IPS-NIHi11 (cell line): ENCODE measurements at places on chromosomes 6 and 20.
A peak's percentile ranks its signal among the peaks of the same experiment; 100 is the strongest.

DNA sequence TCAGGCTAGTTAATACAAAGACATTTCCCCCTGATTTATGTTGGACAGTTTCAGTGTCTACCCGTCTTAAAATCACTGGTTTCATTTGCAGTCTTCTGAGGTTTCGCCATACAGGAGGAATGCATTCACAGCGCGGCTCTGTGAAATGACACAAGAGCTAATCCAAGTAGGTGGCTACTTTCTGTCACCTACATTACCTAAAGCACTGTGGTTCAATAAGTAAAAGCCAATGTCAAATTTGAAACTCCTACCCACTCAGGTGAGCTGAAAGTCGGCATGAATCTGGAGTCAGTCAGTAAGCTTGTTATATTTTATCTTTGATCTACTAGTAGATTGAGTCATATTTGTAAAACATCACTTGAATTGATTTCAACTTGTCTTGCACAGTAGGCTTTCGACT is 370.8 kb downstream of the LAMA2 start:
- DNase-seq, result no peak

GRCh38 chr6:109447878-109448555 is 7.5 kb downstream of the SMPD2 start:
- DNase-seq, result no peak

- no peak for DNase-seq
Measured at GRCh38 chr6:117906507-117906957, 532 bp upstream of the SLC35F1 start.

GRCh38 chr6:123897965-123898364 is 94.3 kb downstream of the NKAIN2 start:
- no peak for DNase-seq

- DNase-seq, result no peak
Measured at GRCh38 chr20:36613974-36614373, 8.4 kb downstream of the RAB5IF start.

- DNase-seq, result no peak
Measured at GRCh38 chr6:163339466-163339865, 75.1 kb upstream of the QKI start.

DNA sequence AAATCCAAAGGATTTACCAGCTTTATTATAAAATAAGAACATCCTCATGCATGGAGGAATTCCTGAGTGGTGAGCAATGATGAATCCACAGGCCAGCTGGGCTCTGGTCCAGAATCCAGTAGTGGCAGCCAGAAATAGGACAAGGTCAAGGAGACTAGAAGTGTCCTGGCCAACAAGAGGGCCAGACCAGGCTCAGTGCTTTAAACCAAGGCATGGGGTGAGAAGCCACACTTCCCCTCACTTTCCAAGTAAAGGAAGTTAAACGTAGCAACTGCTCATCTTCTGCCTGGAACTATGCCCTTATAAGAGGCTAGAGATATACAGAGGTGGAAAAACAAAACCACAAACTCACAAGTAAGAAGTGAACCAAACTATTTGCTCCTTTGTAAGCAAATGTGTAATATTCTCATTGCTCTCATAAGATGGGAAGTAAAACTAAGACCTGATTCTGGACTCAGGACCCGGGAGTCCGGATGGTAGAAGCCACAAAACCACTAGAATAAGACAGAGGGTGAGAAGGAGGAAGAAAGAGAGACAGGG is 253.2 kb downstream of the UST start:
- DNase-seq, result no peak

DNA sequence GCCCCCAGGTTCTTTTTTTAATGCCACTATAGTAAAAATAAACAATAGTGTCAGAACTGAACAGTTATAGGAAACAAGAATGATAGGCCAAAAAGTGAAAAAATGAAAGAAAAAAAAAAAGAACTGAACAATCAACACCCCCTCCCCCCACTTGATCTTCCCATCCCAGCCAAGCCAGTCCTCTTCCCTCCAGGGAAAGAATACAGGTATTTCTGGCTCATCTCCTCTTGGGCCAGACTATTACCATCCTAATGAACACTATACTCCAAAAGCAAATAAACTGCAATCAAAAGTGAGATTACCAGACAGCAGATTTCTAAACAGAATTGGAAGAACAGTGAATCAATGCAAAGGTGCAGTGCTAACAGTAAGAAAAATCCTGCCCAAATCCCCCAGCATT is 21.3 kb upstream of the C20orf203 start:
- DNase-seq, result no peak

DNA sequence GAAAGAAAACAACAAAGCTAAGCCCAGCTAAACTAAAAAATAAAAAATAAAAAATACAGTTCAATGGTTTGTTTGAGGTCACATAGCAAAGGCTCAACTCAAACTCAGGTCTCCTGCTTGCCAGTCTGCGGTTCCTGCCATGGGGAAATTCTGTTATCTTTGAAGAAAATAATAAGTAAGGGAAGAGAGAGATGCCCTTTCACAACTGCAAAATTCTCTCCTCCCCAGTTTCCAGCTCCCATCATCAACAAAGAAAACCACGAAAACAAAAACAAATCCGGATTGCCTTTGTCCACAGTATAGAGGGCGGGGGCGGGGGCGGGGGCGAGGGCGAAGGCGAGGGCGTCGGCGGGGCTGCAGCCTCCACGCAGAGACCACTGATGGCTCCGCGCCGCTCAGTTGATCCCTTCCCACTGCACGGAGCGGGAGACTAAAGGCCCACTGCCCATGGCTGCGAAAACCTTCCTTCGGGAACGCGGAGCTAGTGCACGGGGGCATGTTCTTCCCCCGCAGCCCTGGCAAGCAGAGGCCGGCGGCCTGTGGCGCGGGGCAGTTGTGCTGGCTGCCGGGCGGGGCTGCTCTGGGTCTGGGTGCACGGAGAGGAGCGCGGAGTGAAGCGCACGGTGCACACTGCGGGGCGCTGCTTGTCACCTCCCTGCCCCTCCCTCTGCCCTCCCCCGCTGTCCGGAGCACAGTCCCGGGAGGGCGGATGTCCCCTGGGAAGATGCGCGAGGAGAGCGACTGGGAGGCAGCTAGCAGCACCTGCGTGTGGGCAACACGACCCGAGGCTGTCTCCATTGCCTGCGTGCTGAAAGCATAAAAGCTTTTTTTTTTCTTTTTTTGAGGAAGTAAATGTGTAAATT is 54.1 kb upstream of the TPD52L1 start:
- DNase-seq, result peak; percentile 79

DNA sequence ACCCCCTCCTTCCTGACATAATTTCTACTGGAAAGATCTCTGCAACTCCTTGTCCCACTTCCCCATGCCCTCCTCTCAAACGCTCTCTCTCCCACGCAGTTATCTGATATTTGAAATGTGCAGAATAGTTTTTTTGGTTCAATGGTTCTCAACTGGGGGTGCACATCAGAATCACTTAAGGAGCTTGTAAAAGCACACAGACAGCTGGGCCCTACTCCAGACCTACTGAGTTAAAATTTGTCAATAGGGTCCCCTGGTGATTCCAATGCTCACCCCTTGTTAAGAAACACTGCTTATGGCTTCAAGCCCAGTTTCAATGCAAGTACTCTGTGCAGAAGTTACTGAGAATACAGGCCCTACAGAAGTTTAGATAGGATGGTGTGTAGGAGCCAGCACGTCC is 45.2 kb upstream of the KCNK16 start:
- no peak for DNase-seq

GRCh38 chr6:166106076-166106686 is 61.5 kb downstream of the TBXT start:
- peak; percentile 72 for DNase-seq

- DNase-seq, result no peak
Measured at GRCh38 chr6:140039364-140039763, 664.9 kb upstream of the CITED2 start.

DNA sequence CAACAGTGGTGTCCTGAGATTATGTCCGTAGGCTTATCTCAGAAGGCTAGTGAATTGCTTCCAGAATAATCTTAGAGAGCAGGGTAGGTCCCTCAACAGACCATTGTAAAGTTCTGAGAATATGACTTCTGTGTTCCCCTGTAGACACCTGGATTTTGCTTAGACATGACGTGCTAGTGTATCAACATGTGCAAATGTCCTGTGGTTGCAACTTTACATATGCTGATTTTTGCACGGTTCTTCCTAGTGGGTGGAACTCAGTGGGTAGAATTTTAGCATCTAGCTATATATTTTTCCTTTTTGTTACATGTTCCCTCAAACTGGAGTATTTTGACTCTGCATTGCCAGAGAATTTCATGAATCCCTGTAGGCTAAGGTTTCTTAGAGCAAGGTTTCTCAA is 459.2 kb downstream of the RNF144B start:
- DNase-seq, result no peak

DNA sequence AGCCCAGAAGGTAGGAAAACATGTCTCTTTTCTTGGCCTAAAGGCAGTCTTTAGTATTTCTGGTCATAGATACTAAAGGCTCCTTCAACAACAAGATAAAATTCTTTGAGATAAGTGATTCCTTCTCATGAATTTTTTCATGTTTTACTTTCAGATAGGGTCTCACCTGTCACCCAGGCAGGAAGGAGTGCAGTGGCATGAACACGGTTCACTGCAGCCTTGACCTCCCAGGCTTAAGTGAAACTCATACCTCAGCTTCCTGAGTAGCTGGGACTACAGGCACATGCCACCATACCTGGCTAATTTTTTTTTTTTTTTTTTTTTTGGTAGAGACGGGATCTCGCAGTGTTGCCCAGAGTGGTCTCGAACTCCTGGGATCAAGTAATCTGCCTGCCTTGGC is 9.1 kb downstream of the PNLDC1 start:
- no peak for DNase-seq

GRCh38 chr20:43681991-43682410 is 15.1 kb downstream of the MYBL2 start:
- no peak for DNase-seq

DNA sequence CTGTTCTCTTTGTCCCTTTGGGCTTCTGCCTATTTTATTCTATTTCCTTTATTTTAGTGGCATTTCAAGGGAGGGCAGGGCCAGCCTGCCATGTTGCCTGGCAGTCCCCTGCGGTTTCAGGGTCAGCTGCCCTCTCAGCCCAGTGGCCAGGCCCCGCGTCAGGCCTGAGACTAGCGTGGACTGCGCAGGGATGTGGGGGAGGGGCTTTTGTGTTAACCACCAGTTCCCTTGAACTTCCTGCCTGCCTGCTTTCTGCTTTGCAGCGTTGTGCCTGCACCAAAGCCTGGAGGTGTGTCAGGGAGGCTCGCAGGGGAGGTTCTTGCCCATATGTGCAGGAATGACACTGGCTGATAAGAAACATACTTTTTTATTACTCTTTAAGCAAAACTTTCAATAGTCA is 157.6 kb downstream of the SLC35B3 start:
- peak; percentile 26 for DNase-seq

DNA sequence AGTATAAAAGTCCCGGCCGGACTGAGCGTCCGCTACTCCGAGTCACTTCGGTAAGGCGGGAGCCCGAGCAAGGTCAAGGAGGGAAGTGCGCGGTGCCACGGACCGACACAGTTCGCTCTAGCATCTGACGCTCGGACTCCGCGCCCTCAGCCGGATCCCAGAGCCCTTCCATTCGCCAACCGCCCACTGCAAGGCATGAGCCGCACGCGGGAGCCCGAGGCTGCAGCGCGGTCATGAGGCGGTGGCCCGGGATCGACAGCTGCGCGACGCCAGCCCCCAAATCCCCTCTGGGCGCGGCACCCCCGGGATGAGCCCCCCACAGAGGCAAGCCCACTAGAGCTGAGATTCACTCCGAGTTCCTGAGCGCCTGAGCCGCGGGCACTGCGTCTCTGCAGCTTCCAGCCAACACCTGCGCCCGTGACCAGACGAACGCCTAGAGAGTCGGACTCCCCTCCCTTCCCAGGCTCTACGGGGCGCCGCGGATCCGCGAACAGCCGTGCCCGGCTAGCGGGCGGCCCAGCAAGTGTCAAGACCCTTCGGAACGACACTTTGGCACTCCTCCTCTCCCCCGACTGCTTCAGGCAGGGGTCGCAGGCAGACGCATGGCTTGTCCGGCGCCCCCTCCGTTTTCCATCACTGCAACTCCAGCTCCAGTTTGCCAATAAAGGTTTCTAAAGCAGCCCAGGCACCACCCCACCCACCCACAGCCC is 725 bp upstream of the ISM1 start:
- peak; percentile 65 for DNase-seq

DNA sequence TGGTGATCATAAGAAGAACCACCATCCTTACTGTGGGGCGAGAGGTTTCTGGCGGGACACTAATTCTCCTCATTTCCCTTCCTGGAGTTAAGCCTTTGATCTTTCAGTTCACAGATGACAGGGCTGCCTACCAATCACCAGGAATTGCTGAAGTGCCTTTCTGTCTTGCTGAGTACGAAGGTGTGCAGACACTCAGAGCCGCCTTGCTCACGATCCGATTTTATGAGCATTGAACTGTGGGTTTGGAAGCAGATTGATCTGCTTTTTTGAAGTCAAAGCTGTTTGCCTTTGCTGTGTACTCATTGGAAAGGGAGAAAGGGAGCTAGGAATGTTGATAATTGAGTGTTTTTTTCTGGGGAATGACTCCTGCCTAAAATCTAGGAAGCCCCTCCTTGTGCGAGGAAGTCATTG is 129.1 kb upstream of the SALL4 start:
- no peak for DNase-seq

GRCh38 chr6:32406197-32406596 is 784 bp downstream of the BTNL2 start:
- DNase-seq, result no peak

DNA sequence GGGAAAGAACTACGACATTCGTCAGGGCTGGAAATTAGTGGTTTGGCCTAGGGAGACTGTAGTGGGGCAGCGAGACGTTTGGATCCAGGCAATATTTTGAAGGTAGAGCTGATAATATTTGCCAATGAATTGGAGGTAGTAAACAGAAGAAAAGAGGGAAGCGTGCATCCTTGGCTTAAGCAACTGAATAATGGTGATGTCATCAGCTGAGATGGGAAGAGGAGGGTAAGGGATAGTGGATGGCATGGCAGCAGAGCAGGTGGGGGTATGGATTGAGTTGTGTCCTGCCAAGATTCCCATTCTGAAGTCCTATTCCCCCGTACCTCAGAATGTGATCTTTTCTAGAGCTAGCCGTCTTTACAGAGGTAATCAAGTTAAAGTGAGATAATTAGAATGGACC is 119.2 kb downstream of the PDE7B start:
- no peak for DNase-seq

DNA sequence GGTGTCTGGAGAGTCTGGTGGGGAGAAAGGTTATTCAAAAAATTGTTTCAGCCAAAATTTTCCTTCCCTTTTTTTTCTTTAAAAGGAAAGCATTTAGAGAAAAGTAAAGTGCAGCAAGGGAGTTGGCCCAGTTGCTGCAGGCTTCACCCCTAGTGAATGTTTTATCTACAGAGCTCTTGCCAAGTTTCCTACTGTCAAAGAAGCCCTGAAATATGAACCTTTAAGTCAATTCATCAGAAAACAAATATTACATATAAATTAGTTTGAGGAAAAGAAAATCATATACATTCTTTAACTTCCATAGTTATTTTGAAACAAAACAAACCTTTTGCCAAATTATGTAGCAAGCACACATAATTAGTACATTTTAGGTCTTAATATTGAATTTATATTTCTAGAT is 25.0 kb upstream of the HMGCLL1 start:
- DNase-seq, result no peak

GRCh38 chr6:108875161-108875555 is 26.9 kb downstream of the ARMC2 start:
- DNase-seq, result no peak
